ENCODE measurements at places on chromosomes 6 and 20. TPM values are rescaled to one million over a fixed set of nuclear protein-coding genes. Genes with fewer than 3 reads are reported as not detected.

The E2F3 gene
- total RNA-seq = 5.5 TPM

The NKX2-4 gene
- total RNA-seq = not detected

The IL17A gene
- not detected for total RNA-seq

The F13A1 gene
- total RNA-seq = not detected

The ATP6V1G2 gene
- 0.97 TPM for total RNA-seq

Data from epithelial cell of umbilical artery (primary cell).